ENCODE measurements at places on chromosomes 5 and 9.

GRCh38 chr9:134099123-134099761 is 31.4 kb upstream of the BRD3 start:
- peak; percentile 3 for DNase-seq

DNA sequence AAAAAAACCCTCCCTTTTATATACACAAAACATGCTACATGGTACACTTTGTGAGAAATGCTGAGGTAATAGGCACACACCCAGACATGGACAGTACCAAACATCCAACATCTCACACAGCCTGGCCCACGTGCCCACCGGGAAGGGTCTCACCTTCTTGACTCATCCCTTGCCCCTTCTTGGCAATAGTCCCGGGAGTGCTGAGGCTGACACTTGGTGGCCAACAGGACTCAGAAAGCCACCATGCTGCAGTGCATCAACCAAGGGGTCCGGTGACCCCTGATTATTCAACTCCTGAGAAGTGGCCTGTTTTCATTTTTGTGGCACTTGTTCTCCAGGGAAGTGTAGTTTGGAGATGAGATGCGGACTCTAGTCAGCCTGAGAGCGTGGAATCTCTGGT is 35.0 kb downstream of the ANGPTL2 start:
- DNase-seq: no peak

DNA sequence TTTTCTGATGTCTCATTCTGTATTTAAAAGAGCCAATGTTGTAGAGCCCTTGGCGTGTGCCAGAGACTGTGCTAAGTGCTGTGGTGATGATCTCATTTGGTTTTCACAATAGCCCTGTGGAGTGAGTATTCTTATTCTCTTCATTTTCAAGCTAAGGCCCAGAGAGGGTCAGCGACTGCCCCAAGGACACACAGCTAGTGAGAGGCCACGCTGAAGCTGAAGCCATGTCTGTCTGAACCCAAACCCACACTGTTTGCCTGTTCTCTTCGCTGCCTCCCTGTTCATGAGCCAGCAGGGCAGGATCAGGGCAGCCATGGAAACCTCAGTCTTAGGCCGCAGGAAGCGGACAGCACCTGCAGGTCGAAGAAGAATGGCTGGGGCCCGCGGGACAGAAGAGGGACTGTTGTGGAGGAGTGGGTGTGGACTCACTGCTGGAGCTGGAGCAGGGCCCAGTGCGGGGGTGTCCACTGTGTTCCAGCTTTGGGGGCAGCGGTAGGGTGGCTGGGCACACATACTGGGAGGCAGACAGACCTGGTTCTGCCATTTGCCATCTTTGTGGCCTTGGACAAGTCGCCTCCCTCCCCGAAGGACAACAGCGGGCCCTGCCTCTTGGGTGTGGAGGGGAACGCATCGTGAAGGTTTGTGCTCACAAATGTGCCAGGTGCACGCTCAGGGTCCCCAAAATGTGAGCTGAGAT is 257.9 kb upstream of the MVB12B start:
- DNase-seq: no peak

- no peak for DNase-seq
Observed at GRCh38 chr5:141760193-141760592, 78.2 kb upstream of the ARAP3 start.

Data from HFFc6 (cell line).